ENCODE measurements at places on chromosomes 2 and 18.

- peak; percentile 41 for DNase-seq
Measured at GRCh38 chr2:227461811-227462461, 10.0 kb upstream of the AGFG1 start.

- no peak for DNase-seq
Measured at GRCh38 chr2:64838817-64839216, 150.4 kb upstream of the SLC1A4 start.

- DNase-seq: no peak
Measured at GRCh38 chr2:218026244-218026643, 23.4 kb upstream of the TNS1 start.

DNA sequence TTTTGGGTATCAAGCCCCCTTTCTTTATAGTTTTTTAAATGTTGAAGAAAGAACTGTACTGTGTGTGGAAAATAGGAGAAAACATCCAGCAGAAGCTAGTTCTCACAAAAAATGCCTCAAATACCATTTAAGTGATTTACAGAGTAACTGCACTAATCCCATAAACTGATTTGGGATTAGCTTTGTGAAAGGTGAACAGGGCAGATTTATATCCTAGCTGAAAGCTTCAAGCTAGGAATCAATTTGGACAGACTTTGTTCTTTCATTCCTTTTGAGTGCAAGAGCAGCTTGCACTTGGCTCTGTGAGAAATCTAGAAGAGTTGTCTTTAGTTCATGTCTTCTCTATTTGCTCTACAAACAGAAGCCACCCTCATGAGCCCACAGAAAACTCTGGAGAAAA is 183.9 kb upstream of the VRK2 start:
- DNase-seq: no peak

GRCh38 chr2:45278365-45279078 is 269.3 kb upstream of the SIX2 start:
- no peak for DNase-seq

DNA sequence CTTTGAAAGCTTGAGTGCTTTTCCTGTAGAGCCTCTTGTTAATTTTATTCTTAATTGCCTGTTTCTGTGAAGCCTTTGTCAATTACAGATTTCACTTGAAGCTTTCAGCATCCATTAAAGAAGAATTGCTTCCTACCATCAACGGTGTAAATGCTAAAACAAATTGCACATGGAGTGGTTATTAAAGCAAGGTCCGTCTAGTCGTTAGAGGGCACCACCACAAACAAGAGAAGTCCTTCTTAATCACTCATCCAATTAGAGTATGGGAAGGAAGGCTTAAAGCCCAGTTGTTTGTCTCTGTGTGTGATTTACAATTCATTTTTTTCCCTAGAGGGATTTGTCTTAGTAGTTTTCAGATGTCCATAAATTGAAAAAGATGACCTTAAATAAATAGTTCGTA is 1.6 kb downstream of the KCNJ3 start:
- DNase-seq: no peak

GRCh38 chr2:218569661-218570500 is 1.2 kb downstream of the CNOT9 start:
- peak; percentile 22 for DNase-seq

DNA sequence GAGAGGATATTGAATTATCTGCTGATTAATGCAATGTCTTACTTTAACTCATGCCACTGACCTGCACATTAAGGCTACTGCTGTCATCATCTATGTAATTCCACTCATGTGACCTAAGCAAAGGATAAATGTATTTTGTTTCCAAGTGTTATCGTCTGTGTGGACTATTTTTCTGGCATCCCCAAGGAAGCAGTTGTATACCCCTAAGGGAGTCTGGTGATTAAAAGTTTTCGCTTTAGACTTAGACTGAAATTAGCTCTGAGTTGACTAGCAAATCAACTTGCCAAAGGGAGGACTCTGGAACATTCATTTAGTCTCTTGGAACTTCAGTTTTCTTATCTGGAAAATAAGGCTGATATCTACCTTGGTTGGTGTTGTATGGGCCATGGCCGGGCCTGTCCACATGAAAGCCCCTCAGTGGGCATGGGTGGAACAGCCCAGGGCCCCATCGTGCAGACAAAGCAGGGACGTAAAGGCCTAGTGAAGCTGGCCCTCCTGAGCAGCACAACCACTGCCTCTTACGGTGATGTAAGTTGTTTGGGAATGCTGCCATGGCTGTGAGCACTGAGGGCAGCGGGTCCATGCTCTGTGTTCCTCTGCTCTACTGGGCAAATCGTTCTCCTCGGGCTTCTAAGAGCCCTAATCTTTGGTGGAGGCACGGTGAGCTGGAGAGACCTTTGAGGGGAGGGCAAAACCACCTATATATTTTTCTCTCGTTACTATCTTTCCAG is 144.4 kb upstream of the RNF152 start:
- no peak for DNase-seq

- DNase-seq: no peak
Measured at GRCh38 chr2:3422161-3422779, 42.8 kb downstream of the TRAPPC12 start.

DNA sequence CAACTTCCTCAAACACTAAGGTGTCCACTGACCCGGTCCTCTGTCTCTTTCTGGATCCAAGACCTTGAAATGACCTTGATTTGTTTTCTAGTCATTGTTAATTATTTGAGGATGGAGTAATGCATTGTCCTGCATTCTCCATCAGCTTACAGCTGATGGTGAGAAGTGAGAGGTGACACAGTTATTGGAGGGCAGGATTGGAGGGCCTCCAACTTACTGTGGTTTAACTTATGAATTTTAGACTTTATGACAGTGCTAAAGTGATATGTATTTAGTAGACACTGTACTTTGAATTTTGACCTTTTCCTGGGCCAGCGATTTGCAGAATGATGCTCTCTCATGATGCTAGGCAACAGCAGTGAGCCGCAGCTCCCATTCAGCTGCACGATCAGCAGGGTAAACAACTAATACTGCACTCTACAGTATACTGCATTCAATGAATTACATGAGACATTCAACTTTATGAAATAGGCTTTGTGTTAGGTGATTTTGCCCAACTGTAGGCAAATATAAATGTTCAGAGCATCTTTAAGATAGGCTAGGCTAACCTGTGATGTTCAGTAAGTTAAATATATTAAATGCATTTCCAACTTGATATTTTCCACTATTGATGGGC is 200.0 kb upstream of the MEX3C start:
- DNase-seq: no peak

GRCh38 chr2:66440708-66441497 is 6.0 kb downstream of the MEIS1 start:
- no peak for DNase-seq

- DNase-seq: no peak
Measured at GRCh38 chr18:62937065-62937464, 221.7 kb downstream of the PHLPP1 start.

- DNase-seq: no peak
Measured at GRCh38 chr18:8662560-8663255, 42.6 kb upstream of the MTCL1 start.

DNA sequence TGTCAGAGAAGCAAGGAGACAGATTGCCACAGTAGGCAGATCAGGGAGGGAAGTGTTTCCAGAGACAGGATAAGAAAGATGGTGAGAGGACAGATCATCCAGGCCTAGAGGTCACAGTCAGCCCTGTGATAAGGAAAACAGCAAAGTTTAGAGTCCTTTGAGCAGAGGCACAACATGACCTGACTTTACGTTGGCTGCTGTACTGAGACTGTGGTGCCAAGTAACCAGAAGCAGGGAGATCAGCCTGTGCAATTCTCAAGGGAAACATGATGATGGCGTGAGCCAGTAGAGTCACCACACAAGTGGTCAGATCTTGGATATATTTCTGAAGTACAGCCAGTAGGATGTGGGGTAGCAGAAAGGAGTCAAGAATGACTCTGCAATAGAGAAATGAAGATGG is 43.7 kb downstream of the SMC6 start:
- no peak for DNase-seq

GRCh38 chr2:69565431-69565839 is 78.1 kb downstream of the AAK1 start:
- DNase-seq: peak; percentile 74
